ENCODE measurements at places on chromosomes 1 and 21.

- peak; percentile 41 for DNase-seq
Observed at GRCh38 chr1:36157973-36158826, 2.2 kb downstream of the MAP7D1 start.

GRCh38 chr1:199173356-199173755 is 534.5 kb downstream of the PTPRC start:
- DNase-seq: no peak

- DNase-seq: no peak
Observed at GRCh38 chr1:94892604-94893254, 34.2 kb downstream of the CNN3 start.

- no peak for DNase-seq
Observed at GRCh38 chr1:78104322-78104721, 58.6 kb downstream of the GIPC2 start.

- no peak for DNase-seq
Observed at GRCh38 chr1:226342656-226343055, 33.7 kb upstream of the LIN9 start.

DNA sequence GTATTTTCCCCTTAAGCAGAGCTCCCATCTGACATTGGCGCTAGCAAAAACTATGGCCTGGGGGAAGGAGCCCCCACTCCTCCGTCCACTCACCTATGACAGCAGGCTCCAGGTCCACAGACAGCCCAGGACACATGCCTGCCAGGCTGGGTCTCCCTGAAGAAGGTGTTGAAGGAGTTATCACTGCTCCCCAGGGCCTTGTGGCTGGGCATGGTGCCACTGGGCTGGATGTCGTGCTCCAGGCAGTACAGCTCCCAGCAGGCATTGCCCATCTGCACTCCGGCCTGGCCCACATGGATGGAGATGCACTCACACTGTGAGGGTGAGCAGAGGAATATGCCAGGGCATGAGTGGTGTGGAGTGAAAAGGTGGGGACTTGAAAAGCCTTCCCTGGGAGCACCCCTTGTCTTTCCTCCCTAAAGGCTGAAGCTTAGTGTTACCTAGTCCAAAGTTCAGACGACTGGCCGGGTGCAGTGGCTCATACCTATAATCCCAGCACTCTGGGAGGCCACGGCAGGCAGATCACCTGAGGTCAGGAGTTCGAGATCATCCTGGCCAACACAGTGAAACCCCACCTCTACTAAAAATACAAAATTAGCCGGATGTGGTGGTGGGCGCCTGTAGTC is 30.0 kb downstream of the RABIF start:
- DNase-seq: no peak

GRCh38 chr1:33460144-33460543 is 12.3 kb upstream of the ZSCAN20 start:
- no peak for DNase-seq

DNA sequence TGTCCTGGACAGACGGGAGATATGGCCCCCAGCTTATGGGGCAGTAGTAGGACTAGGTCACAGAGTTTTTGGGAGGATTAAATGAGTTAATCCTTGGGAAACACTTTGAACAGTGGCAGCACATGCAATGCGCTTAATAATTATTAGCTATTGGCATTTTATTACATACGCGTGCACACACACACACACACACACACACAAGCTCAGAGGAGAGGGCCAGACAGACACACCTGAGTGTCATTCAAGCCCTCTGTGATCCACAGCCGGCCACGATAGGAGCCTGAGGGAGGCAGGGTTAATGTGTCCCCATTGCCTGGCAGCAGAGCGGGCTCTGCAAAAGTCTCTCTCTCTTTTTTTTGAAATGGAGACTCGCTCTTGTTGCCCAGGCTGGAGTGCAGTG is 37.9 kb downstream of the EPHA2 start:
- DNase-seq: no peak

- no peak for DNase-seq
Observed at GRCh38 chr1:93093332-93094006, 14.4 kb downstream of the MTF2 start.

GRCh38 chr1:164748253-164748899 is 189.4 kb downstream of the PBX1 start:
- DNase-seq: no peak

DNA sequence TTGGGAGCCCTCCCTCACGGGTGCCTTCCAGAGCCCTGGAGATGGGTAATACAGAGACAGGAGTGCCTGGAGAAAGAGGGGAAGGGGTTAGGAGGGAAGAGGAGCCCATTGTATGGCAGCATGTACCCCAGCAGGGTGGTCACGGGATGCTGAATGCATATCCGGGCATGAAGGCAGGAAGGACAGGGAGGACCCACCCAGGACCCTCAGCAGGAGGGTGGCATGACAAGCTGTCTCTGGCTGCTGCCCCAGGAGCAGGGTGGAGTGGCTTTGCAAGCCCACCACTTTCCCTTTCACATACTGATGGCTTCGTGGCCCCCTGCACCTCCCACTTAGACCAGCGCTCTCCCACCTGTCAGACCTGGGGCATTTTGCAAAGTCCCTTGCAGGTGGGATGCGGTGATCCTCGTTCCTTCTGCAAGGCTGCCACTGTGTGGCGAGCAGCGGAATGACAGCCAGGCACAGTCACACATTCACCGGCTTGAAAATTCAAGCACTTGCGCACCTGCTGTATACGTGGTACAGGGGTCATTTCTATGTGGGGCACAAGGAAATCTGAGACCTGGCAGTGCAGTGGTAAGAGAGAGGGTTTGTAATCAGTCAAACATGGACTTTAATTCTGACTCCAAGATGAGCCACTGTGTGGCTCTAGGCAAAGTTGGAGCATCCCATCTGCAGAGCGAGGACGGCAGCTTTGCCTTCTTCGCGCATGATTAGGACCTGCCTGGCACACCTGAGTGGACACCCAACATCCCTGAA is 53.2 kb upstream of the TMEM51 start:
- no peak for DNase-seq

GRCh38 chr1:174358344-174358743 is 89.4 kb upstream of the GPR52 start:
- DNase-seq: no peak

GRCh38 chr1:196302981-196303380 is 305.3 kb downstream of the KCNT2 start:
- DNase-seq: no peak

DNA sequence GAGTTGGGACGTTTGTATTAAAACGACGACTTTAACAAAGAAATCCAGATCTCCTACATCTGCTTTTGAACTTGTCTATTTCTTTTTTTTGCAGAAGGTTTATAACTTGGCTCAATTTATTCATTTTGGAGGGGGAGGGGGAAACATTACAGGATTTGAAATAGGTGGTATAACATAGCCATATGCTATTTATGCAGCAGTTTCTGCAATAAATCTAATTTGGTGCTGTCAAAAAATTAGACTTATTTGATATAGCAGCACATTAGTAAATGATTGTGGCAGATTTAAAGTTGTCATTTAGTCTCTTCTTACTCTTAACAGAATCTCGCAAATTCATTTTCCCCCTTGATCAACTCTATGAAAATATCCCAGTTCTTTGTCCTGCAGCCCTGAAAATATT is 138.2 kb downstream of the SDCCAG8 start:
- DNase-seq: no peak

DNA sequence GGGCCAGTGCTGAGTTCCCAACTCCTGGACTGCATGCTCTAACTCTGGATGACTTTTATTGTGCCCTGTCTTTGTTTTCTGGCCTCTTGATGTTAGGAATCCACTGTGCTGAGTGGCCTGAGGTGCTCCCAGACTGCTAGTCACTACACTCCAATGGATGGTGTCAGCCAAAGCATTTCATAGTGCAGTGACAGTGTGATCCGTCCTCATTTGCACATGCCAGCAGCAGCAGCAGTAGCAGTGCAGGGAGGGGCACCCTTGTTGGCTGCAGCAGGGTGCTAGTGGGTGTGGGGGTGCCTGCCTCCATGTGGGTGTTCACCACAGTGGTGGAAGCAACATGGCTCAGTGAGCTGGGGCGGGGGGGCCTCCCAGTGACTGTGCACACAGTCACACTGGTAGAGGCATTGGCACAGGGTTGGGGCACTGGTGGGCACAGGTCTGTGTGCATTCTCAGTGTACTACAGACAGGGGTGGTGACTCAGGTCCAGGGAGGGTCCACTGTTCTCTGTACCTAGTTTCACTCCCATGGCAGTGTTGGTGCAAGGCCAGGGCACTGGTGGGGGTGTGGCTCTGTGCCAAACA is 214.0 kb downstream of the ZC3H11B start:
- DNase-seq: no peak

DNA sequence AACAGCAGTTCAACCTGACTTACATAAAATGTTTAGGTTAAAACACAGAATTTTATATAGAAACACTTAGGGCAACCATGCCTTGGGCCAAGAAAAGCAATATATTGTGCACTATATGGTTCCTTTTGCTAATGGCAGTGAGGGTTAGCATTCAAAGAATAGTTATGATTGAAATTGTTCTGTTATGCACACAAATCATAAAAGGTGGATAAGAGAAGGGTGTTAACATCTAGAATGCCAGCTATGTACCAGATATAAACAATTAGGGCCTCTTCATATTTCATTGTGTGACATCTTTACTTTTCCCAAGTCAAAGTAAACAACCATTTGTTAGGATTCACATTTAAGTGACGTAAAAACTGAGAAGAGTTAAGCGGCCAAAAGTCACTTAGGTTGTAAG is 308.0 kb upstream of the B3GALT2 start:
- no peak for DNase-seq

- DNase-seq: no peak
Observed at GRCh38 chr1:37073854-37074379, 39.6 kb upstream of the GRIK3 start.

DNA sequence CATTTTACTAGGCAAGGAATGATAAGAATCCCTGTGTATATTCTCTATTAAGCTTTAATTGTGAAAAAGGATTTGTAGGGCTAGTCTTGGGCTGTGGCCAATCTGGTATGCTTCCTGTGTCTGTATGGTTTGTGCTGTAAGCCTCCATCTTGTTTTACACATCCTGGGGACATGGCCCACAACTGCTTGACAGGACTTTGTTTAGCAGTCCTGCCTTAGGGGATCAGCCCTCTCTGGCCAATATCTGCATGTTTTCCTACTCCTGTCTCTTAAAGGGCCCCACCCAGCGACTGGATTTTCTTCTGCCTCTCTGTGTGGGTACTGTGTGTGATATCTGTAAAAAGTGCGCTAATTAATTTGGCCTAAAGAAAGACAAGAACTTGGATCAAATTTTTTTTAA is 813.2 kb downstream of the PLA2G4A start:
- DNase-seq: no peak

DNA sequence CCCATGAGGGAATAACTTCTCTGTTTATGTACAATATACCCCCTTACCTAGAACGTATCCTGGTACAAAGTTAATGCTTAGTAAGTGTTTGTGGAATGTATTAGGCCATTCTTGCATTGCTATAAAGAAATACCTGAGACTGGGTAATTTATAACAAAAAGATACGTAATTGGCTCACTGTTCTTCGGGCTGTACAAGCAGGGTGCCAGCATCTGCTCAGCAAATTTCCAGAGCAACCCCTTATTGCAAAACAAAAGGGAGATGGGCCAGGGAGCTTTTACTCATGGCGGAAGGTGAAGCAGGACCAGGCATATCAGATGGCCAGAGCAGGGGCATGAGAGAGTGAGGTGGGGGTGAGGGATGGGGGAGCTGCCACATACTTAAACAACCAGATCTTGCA is 123.4 kb upstream of the C8B start:
- DNase-seq: no peak

- no peak for DNase-seq
Observed at GRCh38 chr1:154463512-154463990, 38.5 kb upstream of the TDRD10 start.

DNA sequence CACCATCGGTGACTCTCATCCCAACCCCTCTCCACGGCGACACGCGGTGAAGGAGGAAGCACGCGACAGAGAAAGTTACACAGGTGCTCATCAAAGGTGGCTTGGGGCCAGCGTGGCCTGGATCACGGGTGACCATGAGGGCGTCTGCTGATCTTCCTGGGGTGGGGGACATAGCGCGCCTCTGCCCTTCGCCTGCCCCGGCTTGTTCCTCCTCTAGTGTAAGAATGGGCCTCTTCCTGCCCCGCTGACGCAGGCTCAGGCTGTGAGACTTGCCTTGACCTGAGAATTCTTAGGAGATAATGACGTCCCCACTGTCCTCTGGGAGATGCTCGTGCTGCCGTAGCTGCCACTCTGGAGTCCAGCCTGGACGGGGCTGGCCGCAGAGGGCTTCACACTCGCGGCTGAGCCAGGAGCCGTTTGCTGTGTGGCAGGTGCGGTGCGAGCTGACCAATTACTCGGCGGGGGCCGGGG is 39.0 kb upstream of the TMEM52 start:
- no peak for DNase-seq

DNA sequence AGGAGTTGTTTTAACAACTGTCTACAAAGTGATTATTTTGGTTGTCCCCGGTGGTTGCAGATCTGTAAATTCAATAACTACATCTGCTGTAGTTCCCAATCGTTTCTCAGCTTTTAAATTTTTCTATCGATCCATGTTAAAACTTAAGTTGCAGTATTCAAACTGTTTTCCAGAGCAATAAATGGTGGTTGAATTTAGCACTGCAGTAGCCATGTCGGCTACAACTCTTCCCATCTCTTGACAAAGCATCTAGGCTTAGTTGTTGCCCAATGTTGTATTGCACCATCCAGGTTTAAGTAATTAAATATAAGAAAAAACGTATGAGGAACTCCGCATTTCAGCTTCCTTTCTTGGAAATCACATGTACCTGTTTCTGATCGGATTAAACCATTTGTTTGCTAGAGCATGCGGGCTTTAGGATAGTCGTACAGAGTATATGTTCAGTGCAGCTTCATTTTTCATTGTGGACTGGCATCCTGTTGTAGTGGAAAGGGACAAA is 996 bp downstream of the CNIH4 start:
- DNase-seq: peak; percentile 81

DNA sequence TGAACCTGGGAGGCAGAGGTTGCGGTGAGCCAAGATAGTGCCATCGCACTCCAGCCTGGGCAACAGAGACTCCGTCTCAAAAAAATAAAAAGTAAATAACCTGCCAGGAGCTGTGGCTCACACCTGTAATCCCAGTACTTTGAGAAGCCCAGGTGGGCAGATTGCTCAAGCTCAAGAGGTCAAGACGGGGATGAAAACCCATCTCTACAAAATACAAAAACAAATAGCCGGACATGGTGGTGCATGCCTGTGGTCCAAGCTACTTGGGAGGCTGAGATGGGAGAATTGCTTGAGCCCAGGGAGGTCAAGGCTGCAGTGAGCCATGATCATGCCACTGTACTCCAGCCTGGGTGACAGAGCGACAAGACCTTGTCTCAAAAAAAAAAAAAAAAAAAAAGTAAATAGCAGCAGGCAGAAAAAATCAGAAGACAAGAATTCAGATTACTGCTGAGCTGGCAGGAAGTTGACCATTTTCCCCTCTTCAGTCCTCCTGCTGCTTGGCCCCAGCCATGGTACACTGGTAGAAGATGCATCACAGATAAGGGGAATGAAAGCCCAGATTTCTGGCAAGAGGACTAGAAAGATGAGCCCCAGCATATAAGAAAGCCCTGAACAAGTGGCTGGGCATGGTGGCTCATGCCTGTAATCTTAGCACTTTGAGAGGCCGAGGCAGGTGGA is 97.6 kb downstream of the TOMM20 start:
- DNase-seq: no peak

DNA sequence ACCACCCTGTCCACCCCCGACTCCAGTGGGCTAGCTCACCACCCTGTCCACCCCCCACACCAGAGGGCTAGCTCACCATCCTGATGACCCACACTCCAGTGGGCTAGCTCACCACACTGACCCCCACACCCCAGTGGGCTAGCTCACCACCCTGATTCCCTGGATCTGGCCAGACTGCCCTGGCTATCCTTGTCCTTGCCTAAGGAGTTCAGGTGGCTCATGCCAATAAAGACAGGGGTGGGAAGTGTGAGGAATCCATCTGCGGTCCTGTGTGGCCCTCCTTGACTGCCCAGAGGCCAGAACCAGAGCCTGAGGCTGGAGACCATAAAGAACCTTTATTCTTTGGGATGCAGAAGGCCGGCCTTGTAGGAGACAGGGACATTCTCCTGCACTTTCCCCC is 3.6 kb downstream of the PADI1 start:
- DNase-seq: no peak
